Cardiac muscle cell (in vitro differentiated cells and primary cell): ENCODE measurements at places on chromosomes 4 and X. TPM values are rescaled to one million over a fixed set of nuclear protein-coding genes. Genes with fewer than 3 reads are reported as not detected.

The HAND2 gene
- 175 and 199 TPM in 2 replicates for polyA plus RNA-seq

The TCP11X2 gene
- polyA plus RNA-seq: not detected in 2 replicates

The NAP1L3 gene
- polyA plus RNA-seq: 79.1 and 89.5 TPM in 2 replicates

The FAM120C gene
- polyA plus RNA-seq: 9.5 and 10.3 TPM in 2 replicates

The ARL13A gene
- polyA plus RNA-seq: not detected in 2 replicates

The RGN gene
- 7.4 and 31.6 TPM in 2 replicates for polyA plus RNA-seq

The HGFAC gene
- polyA plus RNA-seq: 1.5 and 2.0 TPM in 2 replicates

The NSG1 gene
- polyA plus RNA-seq: 6.1 and 18.4 TPM in 2 replicates

The HEPH gene
- polyA plus RNA-seq: 52.3 and 109 TPM in 2 replicates

The SUPT20HL2 gene
- polyA plus RNA-seq: 0.09 and 0.17 TPM in 2 replicates

The RFC1 gene
- polyA plus RNA-seq: 21.5 and 24.2 TPM in 2 replicates

The TMPRSS11A gene
- polyA plus RNA-seq: 0.15 TPM in 1 of 2 replicates, not detected in the other

The NXF3 gene
- not detected in 2 replicates for polyA plus RNA-seq

The NDP gene
- not detected in 2 replicates for polyA plus RNA-seq

The TMEM175 gene
- 28.3 and 35.1 TPM in 2 replicates for polyA plus RNA-seq

The SSX2B gene
- not detected in 2 replicates for polyA plus RNA-seq

The ADH7 gene
- not detected in 2 replicates for polyA plus RNA-seq

The TSPAN7 gene
- polyA plus RNA-seq: 41.4 and 50.9 TPM in 2 replicates

The GAGE1 gene
- polyA plus RNA-seq: not detected in 2 replicates
